ENCODE measurements at places on chromosomes 7 and 10.

DNA sequence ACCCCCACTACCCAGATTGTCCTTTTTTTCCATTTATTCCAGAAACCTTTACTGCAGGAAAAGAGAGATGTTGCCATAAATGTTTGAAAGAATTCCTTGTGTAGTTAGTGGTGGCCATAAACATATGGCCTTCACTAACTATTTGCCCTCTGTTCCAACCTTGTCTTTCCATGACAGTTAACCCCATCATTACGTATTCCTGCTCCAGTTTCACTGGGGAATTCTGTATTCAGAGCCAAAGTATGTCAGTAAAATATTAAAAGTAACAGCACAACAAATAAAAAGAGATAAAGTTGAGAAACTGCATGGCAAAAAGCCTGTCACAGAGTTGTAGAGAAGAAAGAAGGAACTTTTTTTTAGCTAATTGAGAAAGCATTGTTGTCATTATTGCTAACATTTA lies 261.3 kb downstream of the BICC1 start:
- no peaks in the 10 kb centered on the region for H3K4me1 ChIP-seq
- no peak overlapping the region for H3K27ac ChIP-seq

DNA sequence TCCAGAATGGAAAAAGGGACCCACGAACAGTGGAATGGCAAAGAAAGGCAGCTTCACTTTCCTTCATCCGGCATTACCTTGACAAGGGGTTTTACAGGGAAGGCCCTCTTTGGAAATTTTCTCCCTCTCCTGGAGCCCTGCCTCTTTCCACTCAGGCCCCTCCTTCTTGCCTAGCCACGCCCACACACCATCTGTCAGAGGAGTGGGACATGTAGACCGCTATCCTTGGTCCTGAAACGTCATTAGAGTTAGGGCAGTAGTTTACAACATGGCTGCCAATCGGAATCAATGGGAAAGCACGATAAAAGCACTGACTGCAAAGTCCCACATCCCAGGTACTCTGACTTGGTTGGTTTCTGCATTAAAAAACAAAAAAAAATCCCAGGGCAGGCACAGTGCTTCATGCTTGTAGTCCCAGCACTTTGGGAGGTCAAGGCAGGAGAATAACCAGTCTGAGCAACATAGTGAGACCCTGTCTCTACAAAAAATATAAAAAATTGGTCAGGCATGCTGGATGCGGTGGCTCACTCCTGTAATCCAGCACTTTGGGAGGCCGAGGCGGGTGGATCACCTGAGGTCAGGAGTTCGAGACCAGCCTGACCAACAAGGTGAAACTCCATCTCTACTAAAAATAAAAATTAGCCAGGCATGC lies 96.4 kb downstream of the MARCHF5 start:
- H3K27ac ChIP-seq, result no peak overlapping the region
- H3K36me3 ChIP-seq, result no peaks in the 10 kb centered on the region
- DNase-seq, result peak; percentile 3
- no peaks in the 10 kb centered on the region for H3K4me1 ChIP-seq
- no peak overlapping the region for H3K4me3 ChIP-seq
- peaks cover 9% of the 10 kb centered on the region for H3K27me3 ChIP-seq

GRCh38 chr10:62047228-62047892 lies 145.9 kb downstream of the ARID5B start:
- H3K4me3 ChIP-seq, result peak overlapping the region; percentile 70
- peak overlapping the region; percentile 98 for H3K27ac ChIP-seq
- peaks cover 84% of the 10 kb centered on the region for H3K4me1 ChIP-seq
- DNase-seq, result no peak
- H3K36me3 ChIP-seq, result peaks cover 68% of the 10 kb centered on the region

- H3K4me3 ChIP-seq, result peak overlapping the region; percentile 95
- H3K27me3 ChIP-seq, result peaks cover 24% of the 10 kb centered on the region
- peaks cover 39% of the 10 kb centered on the region for H3K4me1 ChIP-seq
- DNase-seq, result peak; percentile 51
Measured at GRCh38 chr10:102421757-102422512, 1.3 kb downstream of the FBXL15 start.

DNA sequence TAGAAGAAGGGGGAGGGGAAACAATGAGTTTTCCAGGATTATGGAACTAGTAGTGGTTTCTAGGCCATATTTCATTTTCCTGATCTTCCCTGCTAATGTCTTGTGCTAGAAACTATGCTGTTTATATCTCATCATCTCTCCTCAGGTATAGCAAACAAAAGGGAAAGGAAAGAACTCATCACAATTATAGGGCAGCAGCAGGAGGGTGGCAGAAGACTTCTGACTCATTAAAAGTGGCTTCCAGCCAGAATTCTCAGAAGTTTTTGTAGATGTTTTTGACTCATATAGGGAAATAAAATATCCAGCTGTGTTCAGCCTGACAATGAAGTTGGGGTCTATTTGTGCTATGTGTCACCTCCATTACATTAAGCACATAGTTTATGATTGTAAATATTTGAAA lies 6.5 kb downstream of the AHR start:
- peaks cover 30% of the 10 kb centered on the region for H3K4me1 ChIP-seq
- peak overlapping the region; percentile 35 for H3K4me3 ChIP-seq
- peak overlapping the region; percentile 83 for H3K27ac ChIP-seq

DNA sequence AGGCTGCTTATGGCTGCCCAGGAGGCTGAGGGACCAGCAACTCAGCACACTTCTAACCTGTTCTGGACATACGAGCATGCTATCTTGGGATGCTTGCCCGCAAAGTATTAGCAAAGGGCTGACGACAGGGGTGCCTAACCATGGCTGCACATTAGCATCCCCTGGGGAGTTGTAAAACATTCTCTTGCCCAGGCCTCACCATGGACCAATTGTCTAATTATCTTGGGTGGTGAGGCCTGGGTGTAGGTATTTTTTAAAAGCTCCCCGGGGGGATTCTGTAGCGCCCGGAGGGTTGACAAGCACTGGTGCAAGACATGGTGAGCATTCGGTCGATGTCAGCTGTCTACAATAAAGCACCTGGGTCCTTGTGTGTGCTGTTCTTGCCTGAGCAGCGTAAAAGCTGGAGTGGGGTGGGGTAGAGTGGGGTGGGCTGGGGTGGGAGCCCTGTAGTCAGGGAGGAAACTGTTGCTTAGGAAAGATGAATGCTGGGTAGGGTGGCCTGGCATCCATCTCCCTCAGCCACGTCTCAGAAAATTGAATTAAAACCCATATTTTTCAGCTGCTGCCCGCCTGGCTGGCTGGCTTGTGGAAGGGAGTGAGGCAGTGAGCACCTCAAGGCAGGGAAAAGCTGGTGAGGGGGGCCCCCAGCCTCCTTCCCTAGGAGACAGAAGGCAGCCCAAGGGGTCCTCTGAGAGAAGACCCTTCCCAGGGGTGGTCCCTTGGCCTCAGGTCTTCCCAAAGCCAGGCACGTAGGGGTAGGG lies 2.9 kb upstream of the ADCYAP1R1 start:
- H3K27ac ChIP-seq, result no peak overlapping the region
- H3K27me3 ChIP-seq, result peaks cover 36% of the 10 kb centered on the region
- peaks cover 2% of the 10 kb centered on the region for H3K4me1 ChIP-seq
- H3K36me3 ChIP-seq, result no peaks in the 10 kb centered on the region

DNA sequence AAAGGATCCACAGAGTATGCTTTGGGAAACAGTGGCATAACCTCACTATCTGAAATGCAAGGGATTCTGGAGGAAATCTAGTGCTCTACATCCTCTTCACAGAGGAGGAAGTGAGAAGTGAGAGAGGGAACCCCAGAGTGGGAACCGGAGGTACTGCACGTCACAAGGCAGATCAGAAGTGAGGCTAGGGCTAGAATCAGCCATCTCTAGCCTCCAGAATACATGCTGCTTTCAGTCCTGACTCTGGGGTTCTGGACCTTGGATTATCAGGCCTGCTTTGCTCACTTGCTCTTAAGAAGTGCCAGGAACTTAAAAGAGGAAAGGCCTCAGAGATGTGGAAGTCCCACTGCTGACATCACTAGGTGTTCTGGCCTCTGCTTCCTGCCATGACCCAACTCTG lies 25.7 kb downstream of the ZNF503 start:
- H3K27me3 ChIP-seq, result peaks cover 9% of the 10 kb centered on the region
- H3K4me3 ChIP-seq, result no peak overlapping the region
- H3K4me1 ChIP-seq, result no peaks in the 10 kb centered on the region

All from activated naive CD8-positive, alpha-beta T cell treated with anti-CD3 and anti-CD28 coated beads for 36 hours (primary cell).